Coronary artery (tissue), 2 donors: ENCODE measurements at places on chromosomes 6 and 20.

DNA sequence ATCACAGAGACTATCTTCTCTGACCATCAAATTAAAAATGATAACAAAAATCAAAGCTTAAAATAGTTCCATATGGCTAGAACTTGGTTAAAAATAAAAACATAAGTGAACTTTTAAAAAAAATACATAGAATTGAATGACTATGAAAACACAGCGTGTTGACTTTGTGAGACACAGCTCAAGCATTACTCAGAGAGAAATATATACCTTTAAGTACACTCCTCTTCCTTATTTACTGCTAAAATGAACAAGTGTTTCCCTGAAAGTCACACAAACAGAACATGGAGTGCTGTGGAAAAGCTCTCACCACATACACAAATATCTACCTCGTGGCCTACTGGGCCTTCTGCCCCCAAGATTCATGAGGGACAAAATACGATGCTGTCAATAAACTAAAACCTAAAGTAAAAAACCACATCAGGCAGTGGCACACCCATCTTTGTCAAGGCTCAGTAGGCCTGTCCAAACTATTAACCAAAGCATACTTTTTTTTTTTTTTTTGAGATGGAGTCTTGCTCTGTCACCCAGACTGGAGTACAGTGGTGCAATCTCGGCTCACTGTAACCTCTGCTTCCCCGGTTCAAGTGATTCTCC is 7.5 kb downstream of the FAXC start:
- DNase-seq, result no peak

DNA sequence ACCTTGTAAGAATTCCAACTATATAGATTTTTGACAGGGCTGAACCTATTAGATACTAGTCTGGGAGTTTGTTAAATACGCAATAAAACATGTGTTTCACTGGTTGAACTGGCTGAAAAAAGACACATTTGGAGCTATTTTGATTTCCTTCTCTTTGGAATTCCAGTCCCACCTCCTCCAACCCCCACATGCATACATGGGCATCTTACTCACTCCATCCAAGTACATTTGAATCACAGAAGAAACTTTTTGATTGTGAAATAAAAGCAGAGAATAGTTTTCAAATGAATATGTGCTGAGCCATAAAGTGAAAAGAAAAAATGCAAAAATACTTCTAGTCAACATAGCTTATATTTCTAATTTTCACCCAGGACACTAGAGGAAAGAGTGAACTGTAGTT is 33.9 kb upstream of the STXBP5 start:
- no peak for DNase-seq

- peak; percentile 16 for DNase-seq
Observed at GRCh38 chr20:24392612-24393011, 76.8 kb upstream of the SYNDIG1 start.

DNA sequence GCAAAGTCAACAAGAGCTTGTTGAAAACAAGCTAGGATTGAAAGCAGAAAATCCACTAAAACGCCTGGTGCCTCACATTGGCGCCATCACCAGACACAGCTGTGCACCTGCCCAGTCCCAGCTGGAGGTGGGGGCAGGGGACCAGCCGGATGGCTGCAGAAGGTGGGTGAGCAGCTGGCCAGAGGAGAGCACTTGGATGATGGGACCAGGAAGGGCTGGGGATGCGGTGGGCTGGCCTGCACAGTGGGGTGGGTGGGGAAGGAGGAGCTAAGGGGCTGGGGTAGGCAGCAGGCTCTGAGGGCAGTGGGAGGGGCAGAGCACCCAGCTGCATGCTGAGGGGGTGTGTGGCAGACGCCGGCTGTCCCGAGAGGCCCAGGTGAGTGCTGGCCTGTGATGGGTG is 7.1 kb downstream of the CABLES2 start:
- DNase-seq, result no peak

GRCh38 chr6:13807696-13808095 is 6.7 kb downstream of the MCUR1 start:
- no peak for DNase-seq

DNA sequence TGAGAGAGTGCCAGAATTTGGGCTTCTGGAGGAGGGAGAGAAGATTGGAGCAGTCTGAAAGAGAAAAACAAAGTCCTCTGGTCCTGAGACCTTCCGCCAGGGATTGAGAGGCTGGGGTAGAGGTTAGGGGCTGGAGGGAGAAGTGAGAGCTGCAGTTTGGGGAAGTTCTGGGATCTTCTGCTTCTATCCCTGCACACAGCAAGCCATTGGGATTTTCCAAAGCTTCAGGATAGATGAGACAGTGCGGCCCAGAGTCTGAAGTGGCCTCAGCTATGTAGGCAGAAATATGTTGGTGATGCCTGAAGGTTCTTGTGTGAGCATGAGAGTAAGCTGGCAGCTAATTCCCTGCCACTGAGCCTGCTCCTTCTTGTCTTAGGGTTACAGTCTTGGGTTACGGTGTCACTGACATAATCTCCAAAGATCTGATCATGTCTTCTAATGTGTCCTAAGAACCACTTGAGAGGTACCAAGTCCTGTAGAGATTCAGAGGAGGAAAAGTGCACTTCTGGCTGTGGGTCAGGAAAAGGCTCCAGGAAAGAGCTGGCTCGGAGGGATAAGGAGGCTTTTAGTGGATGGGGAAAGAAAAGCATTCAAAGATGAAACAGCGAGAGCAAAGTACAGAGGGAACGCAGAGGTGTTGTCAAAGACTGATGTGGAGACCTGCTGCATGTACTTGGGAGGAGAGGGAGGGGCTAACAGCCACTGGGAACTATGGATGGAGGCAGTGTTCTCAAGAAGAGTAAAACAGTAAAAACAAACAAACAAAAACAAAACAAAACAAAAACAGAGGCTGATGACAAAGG is 131.1 kb upstream of the MYLIP start:
- no peak for DNase-seq
